Amniotic stem cell (primary cell): ENCODE measurements at places on chromosomes 2 and 18.

- DNase-seq, result no peak
These were observed 103.9 kb upstream of the FHL2 start for GRCh38 chr2:105502625-105503334.

DNA sequence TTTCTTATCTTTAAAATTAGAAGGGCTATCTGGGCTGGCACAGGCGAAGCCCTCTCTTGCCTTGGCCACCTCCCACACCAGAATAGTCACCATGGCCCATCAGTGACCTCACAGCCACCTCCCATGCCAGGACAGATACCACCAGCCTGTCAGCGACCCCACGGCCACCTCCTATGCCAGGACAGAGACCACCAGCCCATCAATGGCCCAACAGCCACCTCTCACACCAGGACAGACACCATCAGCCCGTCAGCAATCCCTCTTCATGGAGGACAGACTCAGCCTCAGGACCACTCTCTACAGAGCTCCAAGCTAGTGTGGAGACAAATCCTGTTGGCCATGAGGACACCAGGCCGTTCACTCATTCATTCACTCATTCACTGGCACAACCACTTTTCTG is 74.6 kb downstream of the ASB1 start:
- DNase-seq, result no peak

DNA sequence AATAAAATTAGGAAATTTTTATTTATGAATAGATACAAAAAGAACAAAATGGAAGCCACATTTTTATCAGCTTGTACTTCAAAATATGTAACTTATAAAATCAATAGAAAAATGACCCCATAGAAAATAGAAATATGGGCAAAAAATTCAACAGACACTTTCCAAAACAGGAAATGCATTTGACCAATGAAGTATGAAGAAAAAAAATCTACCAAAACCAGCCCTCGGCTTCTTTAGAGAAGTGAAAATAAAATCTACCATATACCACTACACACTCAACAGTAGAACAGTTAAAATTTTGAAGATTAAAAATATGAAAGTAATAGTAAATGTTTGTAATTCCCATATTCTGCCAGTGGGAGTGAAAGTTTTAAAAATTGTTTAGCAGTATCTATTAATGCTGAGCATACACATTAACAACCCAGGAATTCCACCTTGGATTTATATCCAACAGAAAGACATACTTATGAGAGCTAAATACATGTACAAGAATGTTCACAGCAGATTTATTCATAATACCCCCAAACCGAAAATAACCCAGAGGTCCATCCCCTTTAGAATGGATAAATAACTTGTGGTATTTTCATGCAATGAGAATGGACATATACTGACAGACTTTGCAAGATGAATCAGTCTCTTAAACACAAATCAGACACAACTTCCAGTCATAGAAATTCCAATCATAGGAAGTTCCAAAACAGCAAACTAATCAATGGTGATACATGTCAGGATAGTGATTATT is 318.0 kb downstream of the FIGN start:
- no peak for DNase-seq

GRCh38 chr2:232541195-232541960 is 1.9 kb downstream of the CHRNG start:
- DNase-seq, result no peak

DNA sequence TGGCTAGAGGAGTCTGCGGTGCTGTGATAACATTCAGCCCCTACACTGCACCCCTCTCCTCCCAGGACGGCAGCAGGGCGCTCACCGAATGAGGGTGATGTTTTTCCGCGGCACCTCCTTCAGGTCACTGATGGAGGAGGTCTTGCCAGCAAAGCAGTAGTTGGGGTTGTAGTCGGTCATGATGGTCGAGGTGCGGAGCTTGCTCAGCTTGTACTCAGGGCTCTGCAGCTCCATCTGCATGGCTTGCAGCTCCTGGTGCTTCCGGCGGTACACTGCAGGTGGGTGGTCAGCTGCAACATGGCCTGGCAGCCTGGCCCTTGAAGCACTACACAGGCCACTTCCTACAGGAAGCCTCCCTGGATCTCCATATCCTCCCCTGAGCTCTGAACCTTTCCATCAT is 108.0 kb downstream of the CLIP4 start:
- DNase-seq, result no peak

DNA sequence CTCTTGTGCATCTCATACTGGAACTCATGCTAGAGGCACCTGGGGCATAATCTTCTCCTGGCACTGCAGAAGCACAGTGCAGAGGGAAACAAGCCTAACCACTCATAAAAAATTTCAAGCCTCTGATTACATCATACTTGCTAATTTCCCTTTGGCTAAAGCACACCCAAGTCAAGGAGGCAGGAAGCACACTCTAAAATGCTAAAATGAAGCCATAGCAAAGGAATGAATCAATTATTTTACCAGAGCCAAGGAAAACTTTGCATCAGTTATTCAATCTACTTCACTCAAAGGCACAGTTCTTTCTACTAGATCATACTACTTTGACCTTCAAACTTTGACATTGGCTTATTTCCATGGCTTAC is 79.6 kb upstream of the SPOPL start:
- DNase-seq, result peak; percentile 37

DNA sequence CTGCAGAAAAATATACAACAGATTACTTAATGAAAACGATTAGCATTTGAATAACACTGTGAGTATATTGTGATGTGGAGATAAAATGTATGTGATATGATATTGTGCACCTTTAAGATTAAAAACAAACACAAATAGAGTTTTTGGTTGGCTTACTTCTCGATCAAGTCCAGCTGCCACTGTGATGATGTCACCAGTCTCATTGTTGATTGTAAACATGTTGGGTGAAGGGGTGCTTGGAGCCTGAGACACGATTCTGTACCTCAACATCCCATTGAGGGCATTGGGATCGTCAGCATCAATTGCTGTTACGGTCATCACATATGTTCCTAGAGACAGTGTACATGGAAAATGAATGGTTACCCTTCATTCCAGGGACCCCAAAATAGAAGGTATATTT is 174.1 kb downstream of the CDH2 start:
- DNase-seq, result no peak
